ENCODE measurements at places on chromosomes 6 and 20. TPM values are rescaled to one million over a fixed set of nuclear protein-coding genes. Genes with fewer than 3 reads are reported as not detected.

ZNF133 gene
- 25.8 TPM for total RNA-seq

GMPR gene
- 4.4 TPM for total RNA-seq

GGTLC1 gene
- total RNA-seq, result not detected

PET117 gene
- total RNA-seq, result 11.0 TPM

CPXM1 gene
- 1.0 TPM for total RNA-seq

SMOC2 gene
- total RNA-seq, result not detected

SASH1 gene
- 65.3 TPM for total RNA-seq

ULBP1 gene
- total RNA-seq, result not detected

DDO gene
- total RNA-seq, result 0.09 TPM

Data from bronchial smooth muscle cell (primary cell).